ENCODE measurements at places on chromosomes 3 and 15. TPM values are rescaled to one million over a fixed set of nuclear protein-coding genes. Genes with fewer than 3 reads are reported as not detected.

Gene FGD5
- not detected for total RNA-seq

Gene EPHA3
- total RNA-seq, result not detected

Gene PIERCE2
- total RNA-seq, result not detected

Gene ADAMTS9
- total RNA-seq, result not detected

Gene CPEB1
- 0.72 TPM for total RNA-seq

Gene ATP13A4
- 2.0 TPM for total RNA-seq

Gene OR5K2
- not detected for total RNA-seq

Gene TM4SF4
- 0.86 TPM for total RNA-seq

Gene DNAH12
- total RNA-seq, result 0.28 TPM

Gene DLL4
- total RNA-seq, result 0.25 TPM

Gene NDUFB4
- total RNA-seq, result 59.3 TPM

Gene PCLAF
- 1.6 TPM for total RNA-seq

Gene GHSR
- total RNA-seq, result not detected

Gene ARPP19
- total RNA-seq, result 106 TPM

Gene NEO1
- 11.7 TPM for total RNA-seq
